ENCODE measurements at places on chromosomes 16 and 17.

DNA sequence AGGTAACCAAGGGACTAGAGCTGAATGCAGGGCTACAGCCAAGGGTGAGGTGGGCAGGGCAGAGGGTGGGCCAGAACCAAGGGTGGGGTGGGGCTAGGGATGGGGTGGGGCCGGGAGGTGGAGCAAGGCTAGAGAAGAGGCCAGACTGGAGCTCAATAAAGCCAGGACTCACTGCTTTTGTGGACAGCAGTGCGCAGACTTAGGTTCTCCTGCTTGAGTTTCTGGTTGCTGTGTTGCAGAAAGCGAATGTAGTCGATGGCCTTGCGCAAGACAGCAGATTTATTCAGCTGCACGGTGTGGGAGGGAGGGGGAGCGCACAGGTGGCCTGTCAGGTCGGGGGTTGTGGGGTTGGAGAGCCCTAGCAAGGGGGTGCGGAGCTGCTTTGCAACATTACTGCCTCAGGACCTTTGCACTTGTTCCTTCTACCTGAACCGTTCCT lies 18.7 kb downstream of the SREBF1 start:
- DNase-seq, result no peak

- peak; percentile 76 for DNase-seq
These were observed 17.6 kb downstream of the HIGD1B start for GRCh38 chr17:44865231-44865660.

- no peak for DNase-seq
These were observed 27.9 kb upstream of the ARL6IP1 start for GRCh38 chr16:18829251-18829650.

DNA sequence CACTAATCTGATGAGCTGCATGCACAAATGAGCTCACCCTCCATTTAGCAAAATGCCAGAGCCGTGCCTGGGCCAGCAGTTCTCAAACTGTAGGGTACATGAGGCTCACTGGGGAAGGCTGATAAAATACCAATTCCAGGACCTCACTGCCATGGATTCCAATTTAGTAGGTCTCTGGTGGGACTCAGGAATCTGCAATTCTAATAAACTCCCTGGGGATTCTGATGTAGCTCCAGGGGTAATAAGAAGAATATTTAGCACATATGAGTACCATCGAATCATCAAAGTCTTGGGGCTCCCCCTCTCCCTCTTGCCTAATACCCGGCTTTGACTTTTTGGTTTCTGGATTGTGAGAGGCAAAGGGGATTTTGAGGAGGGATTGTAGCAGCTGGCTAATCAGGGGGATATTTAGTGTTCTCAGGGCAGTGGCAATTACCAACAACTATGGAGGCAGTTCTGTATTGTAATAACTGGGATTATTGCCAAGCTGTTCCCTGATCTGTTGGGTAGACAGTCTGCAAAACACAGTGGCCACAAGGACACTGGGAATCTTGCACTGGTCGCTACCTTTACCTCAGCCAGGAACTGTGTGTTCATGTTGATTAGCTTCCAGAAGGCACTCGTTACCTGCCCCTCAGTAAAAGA lies 140.4 kb downstream of the SHISA9 start:
- DNase-seq, result no peak

DNA sequence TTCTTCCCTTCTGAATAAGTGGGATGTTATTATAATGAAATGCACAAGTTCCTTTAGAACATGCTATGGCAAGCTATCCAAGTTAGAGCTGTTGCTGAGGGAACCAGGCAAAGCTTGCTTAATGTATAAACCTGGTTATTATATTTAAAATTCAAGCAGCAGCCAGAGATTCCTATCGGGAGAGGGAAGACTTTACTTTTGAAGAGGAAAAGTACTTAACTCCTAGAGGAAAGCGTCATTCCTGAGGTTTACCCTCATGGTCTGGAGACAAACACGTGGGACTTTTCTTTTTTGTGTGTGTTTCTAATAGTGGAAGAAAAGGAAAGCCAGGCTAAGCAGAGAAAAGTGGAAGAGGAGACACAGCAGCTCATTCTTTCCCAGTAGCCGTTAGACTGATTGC lies 39.9 kb upstream of the MYH10 start:
- no peak for DNase-seq

DNA sequence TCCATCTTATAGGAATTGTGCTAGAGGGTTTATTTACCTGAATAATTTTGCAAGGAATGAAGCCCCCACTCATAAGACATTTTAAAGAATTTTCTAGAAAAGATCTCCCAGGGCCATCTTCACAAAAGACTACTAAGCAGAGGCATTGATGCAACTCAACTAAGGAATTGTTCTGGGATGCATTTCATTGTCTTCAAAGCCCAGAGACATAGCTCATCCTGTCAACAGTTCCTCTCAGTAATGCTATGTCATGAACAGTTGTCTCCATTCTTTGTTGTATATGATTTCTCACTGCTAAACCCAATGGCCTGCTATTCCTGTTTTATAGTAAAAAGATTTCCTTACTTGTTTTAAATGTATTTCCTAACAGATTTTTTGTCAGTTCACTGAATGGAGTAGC lies 136.8 kb upstream of the RBL2 start:
- DNase-seq, result no peak

GRCh38 chr16:3194792-3195191 lies 6.8 kb downstream of the OR1F1 start:
- no peak for DNase-seq

- peak; percentile 24 for DNase-seq
These were observed 689.5 kb upstream of the RBFOX1 start for GRCh38 chr16:6643080-6643686.

- DNase-seq, result no peak
These were observed 24.1 kb upstream of the ENGASE start for GRCh38 chr17:79050551-79050950.

DNA sequence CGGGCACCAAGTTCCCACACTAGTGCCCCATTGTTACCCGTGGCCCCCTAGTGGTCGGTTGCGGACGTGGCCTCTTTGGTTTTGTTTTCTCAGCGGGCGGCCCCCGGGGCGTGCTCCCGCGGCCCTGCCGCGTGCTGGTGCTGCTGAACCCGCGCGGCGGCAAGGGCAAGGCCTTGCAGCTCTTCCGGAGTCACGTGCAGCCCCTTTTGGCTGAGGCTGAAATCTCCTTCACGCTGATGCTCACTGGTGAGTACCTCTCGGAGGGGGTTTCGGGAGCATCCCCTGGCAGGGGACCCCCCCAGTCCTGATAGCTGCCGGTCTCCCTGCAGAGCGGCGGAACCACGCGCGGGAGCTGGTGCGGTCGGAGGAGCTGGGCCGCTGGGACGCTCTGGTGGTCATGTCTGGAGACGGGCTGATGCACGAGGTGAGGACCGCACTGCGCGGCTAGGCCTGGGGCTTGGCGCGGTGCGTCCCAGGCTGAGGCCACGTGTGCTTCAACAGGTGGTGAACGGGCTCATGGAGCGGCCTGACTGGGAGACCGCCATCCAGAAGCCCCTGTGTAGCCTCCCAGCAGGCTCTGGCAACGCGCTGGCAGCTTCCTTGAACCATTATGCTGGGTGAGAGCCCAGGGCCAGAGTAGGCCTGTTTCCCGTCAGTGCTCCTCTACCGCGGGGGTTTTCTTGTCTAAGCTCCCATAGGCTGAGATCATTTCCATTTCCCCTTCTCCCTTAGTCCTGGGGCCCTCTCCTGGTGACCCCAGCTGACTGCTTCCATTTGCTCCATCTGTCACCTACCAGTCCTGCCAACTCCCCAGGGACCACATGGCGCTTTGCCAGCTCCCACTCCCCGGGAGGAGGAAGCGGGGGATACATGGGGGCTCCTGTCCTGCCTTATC lies 1.7 kb downstream of the SPHK1 start:
- DNase-seq, result peak; percentile 94

DNA sequence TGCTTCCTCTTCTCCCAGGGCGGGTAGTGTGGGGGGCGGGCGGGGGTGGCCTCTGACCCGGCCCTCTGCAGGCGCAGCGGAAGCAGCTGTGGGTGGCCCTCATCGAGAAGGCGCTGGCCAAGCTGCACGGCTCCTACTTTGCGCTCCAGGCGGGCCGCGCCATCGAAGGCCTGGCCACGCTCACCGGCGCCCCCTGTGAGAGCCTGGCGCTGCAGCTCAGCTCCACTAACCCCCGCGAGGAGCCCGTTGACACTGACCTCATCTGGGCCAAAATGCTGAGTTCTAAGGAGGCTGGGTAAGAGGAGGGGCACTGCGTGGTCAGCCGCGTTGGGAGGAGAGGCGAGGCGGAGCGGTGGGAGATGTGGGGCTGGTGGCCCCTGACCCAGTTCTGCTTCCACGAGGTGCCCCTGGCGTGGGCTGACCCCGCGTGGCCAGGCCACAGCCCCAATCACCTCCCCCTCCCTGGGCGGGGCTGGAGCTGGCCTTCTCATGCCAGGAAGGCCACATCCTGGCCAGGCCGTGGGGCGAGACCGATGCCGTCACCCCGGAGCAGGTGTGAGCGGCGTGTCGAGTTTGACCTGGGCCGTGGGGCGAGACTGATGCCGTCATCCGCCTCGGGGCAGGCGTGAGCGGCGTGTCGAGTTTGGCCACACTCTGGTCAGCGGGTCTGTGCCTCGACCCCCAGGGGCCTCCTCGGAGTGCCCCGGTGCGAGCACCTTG lies 10.5 kb upstream of the PRR35 start:
- DNase-seq, result no peak

DNA sequence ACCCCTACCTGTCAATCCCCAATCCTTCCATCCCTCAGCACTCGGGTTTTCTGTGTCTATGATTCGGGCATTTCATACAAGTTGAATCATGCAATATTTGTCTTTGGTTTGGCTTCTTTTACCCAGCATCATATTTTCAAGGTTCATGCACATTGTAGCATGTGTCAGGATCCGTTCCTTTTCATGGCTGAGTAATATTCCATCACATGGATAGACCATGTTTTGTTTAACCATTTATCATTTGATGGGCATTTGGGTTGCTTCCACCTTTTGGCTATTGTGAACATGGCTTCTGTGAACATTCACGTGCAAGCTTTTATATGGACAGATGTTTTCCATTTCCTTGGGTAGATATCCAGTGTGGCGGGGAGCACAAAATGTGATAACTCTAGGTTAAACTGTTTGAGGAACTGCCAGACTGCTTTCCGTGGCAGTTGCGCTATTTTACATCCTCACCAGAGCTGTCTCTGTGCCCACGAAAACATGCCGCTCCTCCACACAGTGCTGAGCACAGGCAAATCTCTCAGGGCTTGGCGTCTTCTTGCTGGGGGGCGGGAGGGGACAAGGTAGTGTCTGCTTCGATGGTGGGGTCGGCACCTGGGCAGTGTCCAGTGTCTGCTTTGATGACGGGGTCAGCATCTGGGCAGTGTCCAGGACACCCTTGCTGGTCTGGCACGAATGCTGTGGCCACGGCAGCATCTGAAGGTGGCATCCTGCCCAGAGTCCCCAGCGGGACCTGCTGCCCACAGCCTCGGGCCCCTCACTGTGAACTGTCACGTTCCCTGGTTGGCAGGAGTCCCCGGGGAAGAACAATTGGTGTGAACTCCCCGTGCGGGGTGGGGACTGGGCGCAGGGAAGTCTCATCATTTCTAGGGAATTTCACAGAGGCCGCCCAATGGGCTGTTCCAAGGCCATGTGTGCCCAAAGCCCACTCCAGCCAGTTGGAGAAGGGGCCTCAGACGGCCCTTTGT lies 32.4 kb upstream of the JPH3 start:
- no peak for DNase-seq

GRCh38 chr17:67514998-67515397 lies 137.9 kb downstream of the PITPNC1 start:
- no peak for DNase-seq

GRCh38 chr16:81457326-81458133 lies 12.9 kb downstream of the CMIP start:
- DNase-seq, result no peak

- no peak for DNase-seq
These were observed 31.7 kb downstream of the CLTC start for GRCh38 chr17:59651346-59651745.

- peak; percentile 72 for DNase-seq
These were observed at the start of gene KIF19 for GRCh38 chr17:74325743-74326379. TSS of gene KIF19 (plus strand) at chr17:74326226. CDS start at chr17:74326350, 124 bp downstream.

GRCh38 chr17:45144199-45145034 lies 3.9 kb upstream of the HEXIM1 start:
- peak; percentile 64 for DNase-seq

- DNase-seq, result no peak
These were observed 17.8 kb upstream of the SLC6A4 start for GRCh38 chr17:30253312-30253711.

GRCh38 chr16:49594153-49594552 lies 220.5 kb downstream of the C16orf78 start:
- no peak for DNase-seq

GRCh38 chr16:72187551-72187950 lies 15.6 kb upstream of the PMFBP1 start:
- no peak for DNase-seq

DNA sequence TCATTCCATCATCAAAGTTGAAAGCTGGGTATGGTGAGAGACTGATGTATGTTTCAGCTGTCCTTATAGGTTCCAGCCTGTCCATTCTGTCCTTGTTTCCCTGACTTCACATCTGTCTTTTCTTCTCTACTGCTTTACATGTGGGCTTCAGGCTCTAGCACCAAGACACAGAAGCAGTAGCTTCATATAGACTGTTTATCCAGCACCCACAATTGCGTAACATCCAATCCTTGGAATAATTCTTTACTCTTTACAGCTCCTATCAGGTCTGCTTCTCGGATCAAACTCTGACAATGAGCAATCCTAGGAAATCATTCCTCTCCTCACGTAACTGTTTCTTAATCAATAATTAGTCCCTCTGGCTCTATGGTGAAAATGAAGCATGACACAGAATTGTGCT lies 158.9 kb downstream of the CA10 start:
- no peak for DNase-seq

DNA sequence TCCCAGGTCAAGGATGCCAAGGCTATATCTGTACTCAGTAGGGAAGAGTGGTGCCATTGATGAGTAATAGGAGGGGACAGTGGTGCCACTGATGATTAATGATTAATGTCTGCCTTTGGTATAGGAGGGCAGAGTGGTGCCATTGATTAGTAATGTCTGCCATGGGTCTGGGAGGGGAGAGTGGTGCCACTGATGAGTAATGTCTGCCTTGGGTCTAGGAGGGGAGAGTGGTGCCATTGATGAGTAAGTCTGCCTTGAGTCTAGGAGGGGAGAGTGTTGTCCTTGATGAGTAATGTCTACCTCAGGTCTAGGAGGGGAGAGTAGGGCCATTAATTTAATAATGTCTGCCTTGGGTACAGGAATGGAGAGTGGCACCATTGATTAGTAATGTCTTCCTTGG lies 507.8 kb upstream of the EEF2KMT start:
- no peak for DNase-seq

GRCh38 chr17:71631483-71631882 lies 489.3 kb upstream of the SOX9 start:
- DNase-seq, result no peak

DNA sequence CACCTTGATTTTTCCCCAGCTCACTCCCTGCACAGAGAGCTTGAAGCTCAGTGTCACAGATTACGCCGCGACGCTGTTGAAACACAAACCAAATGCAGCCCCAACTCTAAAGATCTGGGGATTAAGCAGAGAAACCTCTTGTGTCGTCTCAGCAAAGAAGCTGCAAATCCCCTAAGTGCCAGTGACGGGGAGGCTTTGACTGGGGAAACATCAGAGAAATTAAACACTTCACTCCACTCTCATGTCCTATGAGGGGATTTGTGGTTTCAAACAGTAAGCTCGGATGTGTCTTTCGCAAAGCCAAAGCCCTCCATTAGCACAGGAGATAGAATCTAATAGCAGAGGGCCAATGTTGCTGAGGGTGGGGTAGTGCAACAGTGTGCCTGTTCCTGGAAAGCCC lies 233.7 kb downstream of the HS3ST4 start:
- no peak for DNase-seq
